ENCODE measurements at places on chromosomes 16 and 17. TPM values are rescaled to one million over a fixed set of nuclear protein-coding genes. Genes with fewer than 3 reads are reported as not detected.

Gene NT5C3B
- total RNA-seq, result 30.6 TPM

DNA sequence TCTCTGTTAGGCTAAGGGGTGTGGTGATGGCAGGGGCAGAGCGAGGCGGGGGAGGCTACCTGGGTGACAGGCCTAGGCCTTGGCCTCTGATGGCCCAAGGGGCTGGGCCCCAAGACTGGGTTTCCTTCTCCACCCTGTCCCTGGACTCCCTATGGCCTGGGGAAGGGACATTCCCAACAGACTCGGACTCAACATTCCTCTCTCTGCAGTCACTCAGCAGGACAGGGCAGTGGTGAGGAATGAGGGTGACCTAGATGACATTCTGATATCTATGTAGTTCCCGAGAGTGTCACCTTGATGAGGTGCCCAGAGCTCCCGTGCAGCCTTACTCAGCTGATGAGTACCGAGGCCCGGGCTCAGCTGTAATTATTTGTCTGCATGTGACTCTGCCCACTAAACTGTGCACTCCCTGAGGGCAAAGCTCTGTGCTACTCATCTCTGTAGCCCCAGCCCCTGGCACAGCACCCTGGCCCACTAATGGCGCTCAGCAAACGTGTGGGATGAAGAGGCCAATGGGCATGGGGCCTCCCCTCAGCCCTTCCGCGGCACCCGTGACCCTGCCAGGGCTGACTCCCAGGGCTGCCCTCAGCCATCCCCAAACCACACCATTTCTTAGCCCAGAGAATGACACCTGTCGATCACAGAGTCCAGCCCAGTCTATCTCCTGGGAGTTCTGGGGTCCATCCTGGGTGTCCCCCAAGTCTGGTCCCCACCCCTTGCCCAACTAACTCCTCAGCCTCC lies 2.2 kb downstream of the PLCD3 start:
- no peak for DNase-seq

Gene INCA1
- total RNA-seq, result 1.4 TPM

DNA sequence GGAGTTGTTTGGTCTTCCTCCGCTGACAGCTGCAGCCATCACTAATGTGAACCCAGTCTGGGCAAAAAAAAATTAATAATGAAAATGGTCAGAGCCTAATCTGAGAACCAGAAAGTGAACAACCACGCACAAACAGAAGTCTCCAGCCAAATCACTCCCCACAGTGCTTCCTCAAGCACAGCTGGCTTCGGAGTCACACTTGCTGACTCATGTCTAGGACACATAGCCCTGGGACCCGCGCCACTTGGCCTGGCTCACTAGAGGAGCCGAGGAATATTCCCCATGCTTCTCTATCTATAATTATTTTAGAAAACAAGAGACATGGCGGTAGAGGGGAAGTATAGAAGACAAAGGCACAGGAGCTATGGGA lies 109.1 kb downstream of the ZFHX3 start:
- peak; percentile 94 for DNase-seq

Gene TMEM114
- total RNA-seq, result not detected

Gene TBC1D3H
- not detected for total RNA-seq

Measured in suprapubic skin (tissue), 4 donors.